ENCODE measurements at places on chromosomes 12 and 14. TPM values are rescaled to one million over a fixed set of nuclear protein-coding genes. Genes with fewer than 3 reads are reported as not detected.

- DNase-seq = no peak
These were observed 5.1 kb downstream of the ADCY4 start for GRCh38 chr14:24329736-24330135.

Gene AKAP5
- 0.28 TPM for polyA plus RNA-seq

GRCh38 chr12:45483571-45483970 lies 245.9 kb upstream of the ARID2 start:
- no peak for DNase-seq

Gene DUSP16
- polyA plus RNA-seq = 7.1 TPM

Gene SIVA1
- 137 TPM for polyA plus RNA-seq

- no peak for DNase-seq
These were observed 345.0 kb upstream of the SFSWAP start for GRCh38 chr12:131365821-131366260.

GRCh38 chr12:124323771-124324530 lies 29.1 kb downstream of the RFLNA start:
- DNase-seq = no peak

Gene KRT86
- 0.56 TPM for polyA plus RNA-seq

- DNase-seq = no peak
These were observed 3.3 kb downstream of the BHLHE41 start for GRCh38 chr12:26121323-26122060.

DNA sequence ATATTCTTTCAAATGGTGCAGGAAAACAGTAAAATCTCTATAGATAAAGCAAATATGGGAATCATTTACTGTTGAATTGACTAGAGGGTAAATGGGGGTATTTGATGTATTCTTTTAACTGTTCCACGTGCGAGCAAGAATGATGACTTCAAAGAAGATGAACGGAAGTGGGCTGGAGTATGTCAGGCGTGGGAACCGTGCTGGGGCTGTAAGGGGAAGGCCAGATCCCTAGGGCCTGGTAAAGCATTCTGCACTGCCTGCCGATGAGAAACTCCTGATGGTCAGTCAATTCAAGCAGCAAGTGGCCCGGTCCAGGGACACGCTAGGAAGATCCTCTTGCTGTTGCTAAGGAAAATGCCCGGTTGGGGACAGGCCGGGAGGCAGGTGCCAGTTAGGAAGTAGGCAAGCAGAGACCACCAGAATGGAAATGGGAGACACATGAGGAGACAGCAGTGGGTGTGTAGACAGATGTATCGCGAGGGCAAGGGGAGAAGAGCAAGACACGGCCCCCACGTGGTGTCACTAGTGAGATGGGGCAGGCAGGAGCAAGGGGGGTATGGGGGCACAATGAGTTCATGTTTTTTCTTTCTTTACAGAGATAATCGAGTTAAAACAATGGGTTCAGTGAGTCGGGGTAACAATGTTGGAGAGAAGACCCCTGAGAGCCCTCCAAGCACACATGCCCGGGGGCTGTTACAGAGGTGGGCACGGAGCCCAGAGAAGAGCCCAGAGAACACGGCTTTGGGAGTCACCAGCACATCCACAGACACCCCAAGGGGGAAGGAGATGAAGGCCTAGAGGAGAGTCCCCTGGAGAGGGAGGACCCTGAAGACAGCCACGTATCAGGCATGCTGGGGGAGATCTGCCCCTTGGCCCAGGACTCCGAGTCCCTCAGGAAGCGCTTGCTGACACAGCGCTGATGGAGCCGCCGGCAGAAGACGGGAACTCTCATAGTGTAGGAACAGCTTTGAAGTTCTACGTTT lies 37.2 kb downstream of the FBXO21 start:
- no peak for DNase-seq

GRCh38 chr12:116559162-116559935 lies at the start of gene MAP1LC3B2:
Gene MAP1LC3B2 (plus strand): TSS chr12:116559381. CDS start chr12:116575943, 16,562 bp downstream.
- no peak for DNase-seq

Gene SERPINA5
- polyA plus RNA-seq = 0.08 TPM

Gene RASAL1
- polyA plus RNA-seq = not detected

GRCh38 chr12:116466536-116466935 lies 92.6 kb upstream of the MAP1LC3B2 start:
- no peak for DNase-seq

DNA sequence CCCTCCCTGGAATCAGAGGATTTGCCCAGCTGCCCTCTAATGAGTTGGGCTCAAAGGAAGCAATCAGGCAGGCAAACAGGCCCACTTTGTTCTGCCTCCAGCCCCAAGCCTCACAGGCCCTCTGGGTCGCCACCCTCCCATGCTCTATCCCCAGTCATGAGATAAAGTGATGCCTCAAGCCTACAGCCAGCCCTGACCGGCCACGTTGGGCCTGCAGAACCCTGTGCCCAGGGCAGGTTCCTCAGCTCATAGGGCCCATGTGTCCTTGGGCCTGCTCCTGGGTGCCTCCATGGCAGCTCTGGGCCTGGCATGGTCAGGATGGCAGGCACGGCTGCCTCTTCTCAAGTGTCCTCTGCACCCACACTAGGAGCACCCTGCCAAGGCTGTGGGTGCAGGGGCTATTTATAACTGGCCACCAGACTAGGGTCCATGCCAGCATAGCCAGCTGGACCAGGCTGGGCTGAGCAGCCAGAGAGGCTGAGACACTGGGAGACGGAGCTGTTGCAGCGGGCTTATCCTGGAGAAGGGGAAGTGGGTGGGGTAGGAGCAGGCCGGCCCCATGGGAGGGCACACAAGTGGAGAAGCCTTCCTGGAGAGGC lies 20.2 kb downstream of the HDAC7 start:
- no peak for DNase-seq

GRCh38 chr12:3461391-3461790 lies 29.6 kb upstream of the PRMT8 start:
- DNase-seq = no peak

DNA sequence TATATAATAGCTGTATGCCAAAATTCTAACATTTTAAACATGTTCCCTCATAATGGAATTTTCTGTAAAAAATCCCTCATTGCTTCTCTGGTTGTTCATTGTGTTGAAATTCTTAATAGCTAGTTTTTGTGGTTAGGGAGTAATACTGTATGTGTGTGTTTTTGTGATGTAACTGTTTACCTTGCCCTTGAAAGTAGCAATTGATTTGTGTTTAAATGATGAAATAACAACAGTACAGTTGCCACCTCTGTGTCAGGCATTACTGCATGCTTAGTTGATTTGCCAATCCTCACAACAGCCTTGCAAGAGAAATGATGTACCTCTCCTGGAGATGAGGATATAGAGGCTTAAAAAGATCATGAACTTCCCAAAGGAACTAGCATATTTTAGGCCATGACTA lies 94.9 kb downstream of the DAAM1 start:
- DNase-seq = no peak

- no peak for DNase-seq
These were observed 895.6 kb downstream of the SLC6A15 start for GRCh38 chr12:84016956-84017355.

- DNase-seq = no peak
These were observed 70.2 kb upstream of the NCOR2 start for GRCh38 chr12:124637581-124637981.

Gene MANSC4
- not detected for polyA plus RNA-seq

Gene PLEKHG7
- polyA plus RNA-seq = not detected

GRCh38 chr12:3622822-3623690 lies 129.9 kb downstream of the CRACR2A start:
- DNase-seq = no peak

GRCh38 chr12:104459368-104459909 lies 2.7 kb downstream of the CHST11 start:
- no peak for DNase-seq

GRCh38 chr14:90451443-90451842 lies 54.6 kb downstream of the CALM1 start:
- peak; percentile 38 for DNase-seq

Gene FAIM2
- 6.3 TPM for polyA plus RNA-seq

- no peak for DNase-seq
These were observed 64.6 kb downstream of the BICD1 start for GRCh38 chr12:32171211-32171610.

- no peak for DNase-seq
These were observed 85.1 kb upstream of the DAAM1 start for GRCh38 chr14:59103396-59103795.

DNA sequence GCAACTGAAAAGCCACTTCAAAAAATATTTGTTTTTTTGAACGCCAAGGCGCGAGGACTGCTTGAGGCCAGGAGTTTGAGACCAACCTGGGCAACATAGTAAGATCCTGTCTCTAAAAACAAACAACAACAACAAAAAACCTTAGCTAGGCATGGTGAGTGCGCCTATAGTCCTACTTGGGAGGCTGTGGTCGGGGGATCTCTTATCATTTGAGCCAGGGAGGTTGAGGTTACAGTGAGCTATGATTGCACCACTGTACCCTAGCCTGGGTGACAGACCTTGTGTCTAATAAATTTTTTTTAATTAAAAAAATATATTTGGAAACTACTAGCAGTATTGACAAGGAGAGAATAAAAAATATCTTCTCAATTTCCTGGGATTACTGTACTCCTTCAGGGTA lies 113.1 kb downstream of the TRAFD1 start:
- no peak for DNase-seq

GRCh38 chr12:66297080-66297479 lies 5.2 kb upstream of the HELB start:
- no peak for DNase-seq

DNA sequence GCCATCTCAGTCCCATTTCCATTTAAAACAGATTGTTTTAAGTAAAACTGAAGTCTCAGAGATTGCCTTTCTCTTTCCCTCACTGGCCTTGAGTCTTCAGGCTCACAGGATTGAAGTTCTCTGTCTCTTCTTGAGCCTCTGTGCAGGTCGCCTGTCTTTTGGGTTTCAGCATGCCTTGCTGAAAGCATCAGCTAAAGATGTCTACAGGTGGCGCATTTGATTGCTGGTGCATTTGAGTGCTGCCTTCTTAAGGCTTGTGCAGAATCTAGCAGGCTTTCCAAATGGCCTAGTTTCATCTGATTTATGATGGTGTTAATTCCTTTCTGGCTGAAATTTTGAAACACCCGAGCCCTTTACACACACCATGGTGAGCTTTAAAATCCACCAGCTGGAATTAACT lies 1062.2 kb upstream of the FBXO33 start:
- DNase-seq = no peak

Gene SNRPF
- 62.5 TPM for polyA plus RNA-seq

Gene LHX5
- polyA plus RNA-seq = not detected

- DNase-seq = no peak
These were observed 18.6 kb upstream of the KRT77 start for GRCh38 chr12:52721838-52722470.

DNA sequence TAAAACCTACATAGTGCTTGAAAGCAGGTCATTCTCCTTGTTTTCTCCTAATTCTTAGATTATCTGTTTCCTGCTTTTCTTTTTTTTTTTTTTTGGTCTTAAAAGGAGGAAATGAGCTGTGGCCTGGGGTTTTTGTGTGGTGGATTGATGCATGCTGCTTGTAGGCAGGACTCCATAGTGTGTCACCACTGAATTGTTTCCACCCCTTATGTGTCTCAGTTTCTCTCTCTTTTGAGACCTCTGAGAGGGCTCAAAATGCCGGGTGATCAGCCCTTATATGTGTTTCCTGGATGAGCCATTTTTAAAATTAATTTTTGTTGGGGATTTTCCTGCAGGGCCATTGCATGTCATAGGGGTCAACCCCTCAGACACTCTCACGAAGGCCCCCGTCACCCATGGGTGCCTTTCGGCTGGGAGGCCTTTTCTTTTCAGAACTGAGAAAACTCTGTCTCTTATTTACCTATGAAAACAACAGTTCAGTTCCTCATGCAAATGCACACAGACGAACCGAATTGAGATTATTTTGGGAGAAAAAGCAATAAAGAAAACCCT lies 32.0 kb upstream of the LRRK2 start:
- no peak for DNase-seq

Gene SIX6
- polyA plus RNA-seq = not detected

DNA sequence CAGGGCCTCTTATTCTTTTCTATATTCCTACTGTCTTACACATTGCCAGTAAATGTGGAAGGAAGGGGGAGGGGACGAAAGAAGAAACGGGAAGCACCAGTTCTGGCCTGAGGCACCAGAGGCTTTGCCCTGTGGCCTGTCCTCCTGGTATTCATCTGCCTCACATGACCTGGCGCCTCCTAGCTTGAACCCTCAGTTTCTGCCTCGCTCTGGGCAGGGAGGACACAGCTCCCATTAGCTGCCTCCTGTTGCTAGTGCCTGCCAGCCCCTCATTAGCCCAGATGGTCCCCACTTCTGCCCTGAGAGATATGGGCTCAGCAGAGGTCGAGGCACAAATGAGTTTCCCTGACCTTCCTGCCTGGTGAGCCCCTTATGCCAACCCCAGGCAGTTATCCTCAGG lies 3.0 kb upstream of the PLEKHG6 start:
- DNase-seq = no peak

Data from SK-N-SH (cell line).